ENCODE measurements at places on chromosomes 12 and 14.

GRCh38 chr12:123910761-123911193 is 61.9 kb downstream of the CCDC92 start:
- DNase-seq = no peak

DNA sequence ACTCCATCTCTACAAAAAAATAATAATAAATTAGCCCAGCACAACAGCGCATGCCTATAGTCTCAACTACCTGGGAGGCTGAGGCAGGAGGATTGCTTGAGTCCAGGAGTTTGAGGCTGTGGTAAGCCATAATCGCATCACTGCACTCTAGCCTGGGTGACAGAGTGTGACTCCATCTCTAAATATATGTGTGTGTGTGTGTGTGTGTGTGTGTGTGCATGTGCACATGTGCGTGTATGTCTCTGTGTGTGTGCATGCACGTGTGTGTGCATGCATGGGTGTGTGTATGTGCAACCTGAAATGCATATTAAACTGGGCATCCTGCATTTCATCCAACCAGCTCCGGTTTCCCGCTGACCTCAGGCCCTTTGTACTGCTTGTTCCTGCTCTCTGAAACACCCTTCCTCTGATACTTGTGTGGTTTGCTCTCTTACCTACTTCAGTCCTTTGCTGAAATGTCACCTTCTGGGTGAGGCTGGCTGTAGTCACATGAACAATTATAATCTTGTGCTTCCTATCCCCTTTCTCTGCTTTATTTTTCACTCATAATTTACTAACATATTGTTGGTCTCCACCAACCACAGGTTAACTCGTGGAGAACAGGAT is 46.9 kb downstream of the PHLDA1 start:
- DNase-seq = no peak

- no peak for DNase-seq
Measured at GRCh38 chr14:102938191-102938590, 15.7 kb downstream of the AMN start.

- DNase-seq = no peak
Measured at GRCh38 chr14:52402812-52403526, 88.9 kb downstream of the PTGER2 start.

DNA sequence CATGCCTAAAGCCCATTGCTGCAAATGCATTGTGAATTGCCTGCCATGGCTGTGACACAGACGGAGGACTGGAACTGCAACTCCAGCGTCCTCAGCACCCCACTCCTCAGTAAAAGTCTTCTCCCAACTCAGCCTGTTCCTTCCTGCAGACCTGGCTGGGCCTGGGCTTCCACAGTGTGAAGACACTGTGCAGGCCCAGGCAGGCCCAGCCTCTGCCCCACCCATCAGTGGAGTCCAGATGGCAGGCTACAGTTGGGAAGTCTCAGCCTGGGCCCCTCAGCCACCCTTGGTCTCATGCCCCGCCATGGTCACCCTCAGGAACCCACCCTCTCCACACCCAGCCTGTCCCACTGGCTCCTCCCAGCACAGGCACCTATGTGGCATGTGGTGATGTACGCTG is 22.0 kb downstream of the VSX2 start:
- no peak for DNase-seq

GRCh38 chr12:92914170-92914569 is 14.9 kb downstream of the EEA1 start:
- no peak for DNase-seq

DNA sequence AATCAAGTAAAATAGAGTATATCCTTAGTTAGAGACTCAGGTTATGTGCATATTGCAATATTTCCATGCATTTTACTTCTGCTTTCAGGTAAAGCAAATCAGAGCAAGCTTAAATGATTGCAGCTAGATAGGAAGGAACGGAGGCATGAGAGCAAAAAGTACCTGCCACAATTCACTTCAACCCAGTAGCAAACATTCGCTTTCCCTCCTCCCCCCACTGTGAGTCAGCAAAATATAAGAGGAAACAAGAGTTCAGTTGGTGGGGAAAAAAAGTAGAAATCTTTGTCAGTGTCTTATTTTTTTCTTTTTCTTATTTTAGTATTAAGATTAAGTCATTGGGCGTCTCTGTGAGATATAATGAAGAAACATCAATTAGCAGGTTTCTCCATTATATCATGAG is 475.4 kb downstream of the NPAS3 start:
- no peak for DNase-seq

DNA sequence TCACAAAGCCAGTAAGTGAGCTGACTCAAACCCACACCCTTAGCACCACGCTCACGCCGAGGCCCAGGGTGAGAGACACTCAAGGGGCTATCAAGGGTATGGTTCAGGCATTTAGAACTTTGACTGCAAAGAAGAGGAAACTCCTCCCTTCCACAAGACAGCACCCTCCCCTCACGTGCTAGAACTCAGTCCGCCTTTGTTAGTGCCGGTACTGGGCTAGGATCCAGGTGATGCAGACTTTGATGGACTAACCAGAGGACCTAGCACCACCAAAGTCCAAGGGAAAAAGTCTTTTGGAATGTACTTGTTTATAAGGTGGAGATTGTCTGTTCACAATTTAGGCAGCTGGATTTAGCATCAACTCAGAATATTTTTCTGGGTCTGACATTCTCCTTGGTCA is 33.7 kb downstream of the VWF start:
- DNase-seq = no peak

DNA sequence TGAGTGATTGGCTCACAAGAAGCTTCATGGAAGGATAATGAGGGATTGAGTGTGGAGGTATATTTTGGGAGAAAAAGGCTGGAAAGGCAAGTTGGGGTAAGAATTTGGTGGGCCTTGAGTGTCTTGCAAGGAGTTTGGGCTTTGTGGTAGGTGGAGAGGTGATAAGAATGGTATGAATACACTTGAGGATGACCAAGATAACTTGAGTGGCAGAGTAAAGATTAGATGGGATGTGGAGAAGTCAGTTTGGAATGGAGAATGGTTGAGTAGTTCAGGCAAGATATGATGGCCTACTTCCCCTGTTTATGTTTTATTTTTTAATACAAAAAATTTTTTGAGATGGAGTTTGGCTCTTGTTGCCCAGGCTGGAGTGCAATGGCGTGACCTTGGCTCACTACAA is 9.1 kb downstream of the ADCK1 start:
- no peak for DNase-seq

GRCh38 chr14:49598189-49598484 is 603 bp upstream of the LRR1 start:
- no peak for DNase-seq

DNA sequence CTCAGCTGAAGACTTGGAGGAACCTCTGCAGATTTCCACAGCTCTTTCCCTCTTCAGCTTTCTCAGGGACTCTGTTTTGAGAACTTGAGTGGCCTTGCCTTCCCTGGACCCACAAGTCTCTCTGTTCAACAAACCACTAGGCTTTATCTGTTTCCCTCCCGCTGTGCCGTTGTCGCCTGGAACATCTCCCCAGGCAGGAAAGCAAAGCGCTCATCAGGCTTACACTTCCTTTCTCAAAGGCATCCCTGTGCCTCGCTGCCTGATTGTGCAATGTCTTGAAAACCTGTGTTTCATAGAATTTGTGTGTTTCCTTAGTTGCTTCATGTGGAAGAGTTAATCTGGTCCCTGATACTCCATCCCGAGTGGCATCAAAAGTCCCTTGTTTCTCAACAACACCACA is 64.1 kb downstream of the PPM1A start:
- no peak for DNase-seq

DNA sequence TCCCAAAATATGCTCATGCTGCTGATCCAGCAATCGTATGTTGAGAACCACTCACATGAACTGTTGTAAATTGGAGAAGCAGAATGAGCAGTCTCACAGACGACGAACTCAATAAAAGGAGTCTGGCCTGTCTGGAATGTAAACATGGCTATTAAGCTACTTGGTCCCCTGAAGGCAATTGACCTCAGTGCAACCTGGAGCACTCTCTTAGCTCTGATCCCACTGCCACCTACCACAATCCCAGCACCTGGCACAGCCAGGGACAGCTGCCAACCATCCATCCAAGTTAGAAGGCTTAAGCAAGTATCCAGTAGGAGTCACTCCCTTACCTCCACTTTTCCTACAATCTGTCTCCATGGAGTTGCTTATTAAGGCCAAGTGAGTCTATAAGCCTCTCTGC is 406.9 kb upstream of the CLEC14A start:
- no peak for DNase-seq
